ENCODE measurements at places on chromosomes 3 and 15. TPM values are rescaled to one million over a fixed set of nuclear protein-coding genes. Genes with fewer than 3 reads are reported as not detected.

C3orf85 gene
- total RNA-seq, result not detected

PIK3R4 gene
- total RNA-seq, result 24.1 TPM

HES1 gene
- total RNA-seq, result 16.2 TPM

PRSS50 gene
- 0.25 TPM for total RNA-seq

PLAAT1 gene
- total RNA-seq, result 11.3 TPM

ANKRD34C gene
- total RNA-seq, result under 0.01 TPM

CACNA1D gene
- 20.9 TPM for total RNA-seq

BCHE gene
- 14.0 TPM for total RNA-seq

ISLR2 gene
- total RNA-seq, result 176 TPM

GABRB3 gene
- 102 TPM for total RNA-seq

TLR9 gene
- not detected for total RNA-seq

GMNC gene
- 0.49 TPM for total RNA-seq

GCSAM gene
- not detected for total RNA-seq

MAP1A gene
- 35.2 TPM for total RNA-seq

LMAN1L gene
- not detected for total RNA-seq

CCR3 gene
- not detected for total RNA-seq

Data from temporal lobe (tissue), 4 donors.